NCI-H226 (cell line): ENCODE measurements at places on chromosomes 6 and 20.

DNA sequence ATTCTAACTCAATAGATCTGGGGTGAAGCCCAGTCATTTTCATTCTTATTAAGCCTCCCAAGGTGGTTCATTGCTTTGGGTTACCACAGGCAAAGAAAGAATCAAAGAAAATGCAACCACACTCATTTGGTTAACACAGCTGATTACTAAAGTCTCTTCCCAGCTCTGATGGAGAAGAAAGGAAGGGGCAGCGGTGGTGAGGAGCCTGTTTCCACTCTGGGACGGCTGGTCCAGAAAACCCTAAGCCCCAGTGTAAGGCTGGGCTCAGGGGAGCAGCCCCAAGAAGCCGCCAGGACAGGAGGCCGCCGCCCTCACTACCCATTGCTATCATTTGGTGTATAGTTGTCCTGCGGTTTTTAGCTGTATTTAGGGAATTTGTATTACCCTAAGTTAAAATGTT, 226.9 kb downstream of the CD83 start:
- DNase-seq = no peak

GRCh38 chr6:127069659-127070279, 48.7 kb upstream of the RSPO3 start:
- DNase-seq = no peak

DNA sequence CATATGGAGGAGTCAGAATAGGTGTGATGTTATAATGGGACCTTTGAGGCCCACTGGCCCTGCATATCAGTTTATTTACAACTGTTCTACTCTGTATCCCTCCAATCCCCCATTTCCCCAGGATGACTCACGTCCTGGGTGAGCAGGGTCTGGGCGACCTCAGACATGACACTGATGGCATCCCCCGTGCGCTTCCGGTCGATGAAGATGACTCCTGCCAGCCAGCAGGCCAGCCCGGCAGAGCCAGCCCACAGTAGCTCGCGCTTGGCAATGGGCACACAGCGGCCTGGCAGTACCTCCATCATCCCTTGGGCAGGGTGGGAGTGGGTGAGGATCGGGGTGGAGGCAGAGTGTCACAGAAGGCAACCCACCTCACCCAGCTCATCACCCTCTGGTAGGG, 5.6 kb downstream of the AGPAT1 start:
- DNase-seq = no peak

DNA sequence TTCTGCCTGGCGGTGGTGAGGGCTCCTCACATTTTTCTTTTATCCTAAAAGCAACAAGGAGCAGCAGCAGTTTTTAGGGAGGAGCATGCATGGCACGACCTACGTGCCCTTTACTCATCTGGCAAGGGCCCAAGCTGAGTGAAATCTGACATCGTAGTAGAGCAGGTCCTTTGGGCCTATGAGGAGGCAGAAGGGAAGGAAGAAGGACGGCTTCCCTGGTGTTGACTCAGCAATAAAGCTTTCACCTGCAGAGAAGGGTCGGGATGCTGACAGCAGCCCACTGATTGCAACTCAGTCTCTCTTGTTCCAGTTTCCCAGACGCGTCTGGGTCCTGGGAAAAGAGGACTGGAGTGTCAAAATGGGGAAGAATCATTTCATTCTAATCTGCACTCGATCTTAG, 409.1 kb upstream of the AGPAT4 start:
- no peak for DNase-seq

DNA sequence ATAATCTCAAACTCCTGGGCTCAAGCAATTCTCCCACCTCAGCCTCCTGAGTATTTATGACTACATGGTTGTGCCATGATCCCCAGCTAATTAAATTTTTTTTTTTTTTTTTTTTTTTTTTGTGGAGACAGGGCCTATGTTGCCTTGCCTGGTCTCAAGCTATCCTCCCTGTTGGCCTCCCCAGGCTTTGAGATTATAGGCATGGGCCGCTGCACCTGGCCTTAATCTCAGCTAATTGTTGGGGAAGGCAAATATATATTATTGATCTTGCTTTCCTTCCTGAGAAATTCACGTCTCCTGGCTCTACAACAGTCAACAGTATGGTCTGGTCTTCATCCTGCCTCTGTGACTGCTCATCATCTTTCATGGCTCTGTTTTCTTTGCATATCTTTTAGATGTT, 20.1 kb downstream of the PCMT1 start:
- no peak for DNase-seq

DNA sequence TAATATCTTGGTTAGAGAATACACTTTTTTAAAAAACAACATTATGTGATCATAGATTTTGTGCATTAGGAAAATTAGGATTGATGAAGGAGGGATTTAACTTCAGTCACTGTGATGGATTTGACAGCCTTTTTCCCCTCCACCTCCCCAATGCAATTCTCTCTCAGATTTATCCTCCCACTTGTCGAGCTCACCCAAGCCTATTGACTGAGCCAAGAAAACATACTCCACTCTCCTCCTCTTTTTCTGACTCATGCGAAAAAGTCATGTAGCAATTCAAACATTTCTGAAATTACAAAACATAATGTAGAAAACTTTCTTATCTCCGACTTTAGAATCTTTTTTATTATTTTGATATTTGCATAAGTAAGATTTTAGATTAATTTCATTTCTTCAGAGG, 24.1 kb downstream of the KLHL32 start:
- DNase-seq = peak; percentile 67

GRCh38 chr6:28563430-28564095, 37.9 kb downstream of the GPX5 start:
- no peak for DNase-seq

DNA sequence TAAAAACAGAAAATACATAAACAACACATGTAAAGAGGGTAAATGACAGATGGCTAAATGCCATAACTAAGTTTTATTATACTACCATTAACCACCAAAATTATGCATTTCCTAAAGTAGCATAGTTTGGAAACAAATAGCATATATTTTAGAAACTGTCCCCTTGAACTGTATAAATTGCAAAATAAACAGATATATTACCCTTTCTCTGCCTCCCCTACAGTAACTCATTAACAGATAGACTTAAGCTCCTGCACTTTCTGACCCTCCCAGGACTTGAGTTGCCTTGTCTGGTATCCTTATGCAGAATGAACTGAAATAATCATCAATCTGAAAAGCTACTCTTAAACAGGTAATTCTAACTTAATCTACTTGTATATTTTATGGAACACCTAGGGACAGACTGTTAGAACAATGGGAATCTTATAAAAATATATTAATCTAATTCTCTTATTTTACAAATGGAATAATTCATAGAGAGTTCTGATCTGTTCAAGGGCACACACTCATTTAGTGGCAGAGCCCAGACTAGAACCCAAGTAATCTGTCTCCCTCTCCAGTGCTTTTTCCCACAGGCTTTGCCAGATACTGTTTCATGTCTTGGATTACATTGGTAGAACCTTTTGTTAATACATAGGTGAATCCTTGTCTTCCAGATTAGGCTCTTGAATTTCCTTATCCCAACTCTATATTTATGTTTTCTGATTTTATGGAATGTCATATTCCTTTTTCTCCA, 50.6 kb upstream of the LOC128125822 start:
- no peak for DNase-seq

- DNase-seq = no peak
Observed at GRCh38 chr6:56746767-56747504, 104.2 kb upstream of the DST start.

DNA sequence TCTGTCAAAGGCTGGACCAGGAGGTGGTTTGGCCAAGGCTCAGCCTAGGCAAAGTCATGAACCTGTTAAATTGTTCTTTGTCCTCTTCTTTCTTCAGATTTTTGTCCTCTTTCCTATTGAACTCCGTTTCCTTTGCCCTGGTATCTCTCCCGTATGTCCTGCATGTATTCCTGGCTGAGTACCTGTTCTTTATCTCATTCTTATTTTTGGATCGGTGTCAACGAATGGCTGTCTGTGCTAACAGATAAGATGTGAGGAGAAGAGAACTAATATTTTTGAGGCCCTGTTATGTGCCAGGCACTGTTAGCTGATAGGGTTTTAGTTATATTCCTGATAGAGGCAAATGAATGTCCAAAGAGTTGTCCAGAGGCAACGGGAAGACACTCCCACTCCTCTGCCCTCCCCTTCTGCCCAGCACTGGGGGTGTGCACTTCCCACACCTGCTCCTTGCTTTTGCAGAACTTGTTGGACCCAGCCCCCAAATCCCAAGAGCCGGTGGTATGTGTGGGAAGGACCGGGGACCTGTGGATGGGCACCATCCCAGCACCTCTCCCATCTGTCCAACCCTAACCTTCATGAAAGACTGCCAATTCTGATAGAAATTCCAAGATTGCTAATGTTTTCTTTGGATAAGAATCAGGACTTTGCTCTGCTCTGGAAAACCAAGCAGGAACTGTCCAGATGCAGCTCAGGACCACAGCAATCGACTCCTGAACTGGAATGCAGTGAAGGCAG, 20.6 kb downstream of the MMP24OS start:
- DNase-seq = peak; percentile 98

DNA sequence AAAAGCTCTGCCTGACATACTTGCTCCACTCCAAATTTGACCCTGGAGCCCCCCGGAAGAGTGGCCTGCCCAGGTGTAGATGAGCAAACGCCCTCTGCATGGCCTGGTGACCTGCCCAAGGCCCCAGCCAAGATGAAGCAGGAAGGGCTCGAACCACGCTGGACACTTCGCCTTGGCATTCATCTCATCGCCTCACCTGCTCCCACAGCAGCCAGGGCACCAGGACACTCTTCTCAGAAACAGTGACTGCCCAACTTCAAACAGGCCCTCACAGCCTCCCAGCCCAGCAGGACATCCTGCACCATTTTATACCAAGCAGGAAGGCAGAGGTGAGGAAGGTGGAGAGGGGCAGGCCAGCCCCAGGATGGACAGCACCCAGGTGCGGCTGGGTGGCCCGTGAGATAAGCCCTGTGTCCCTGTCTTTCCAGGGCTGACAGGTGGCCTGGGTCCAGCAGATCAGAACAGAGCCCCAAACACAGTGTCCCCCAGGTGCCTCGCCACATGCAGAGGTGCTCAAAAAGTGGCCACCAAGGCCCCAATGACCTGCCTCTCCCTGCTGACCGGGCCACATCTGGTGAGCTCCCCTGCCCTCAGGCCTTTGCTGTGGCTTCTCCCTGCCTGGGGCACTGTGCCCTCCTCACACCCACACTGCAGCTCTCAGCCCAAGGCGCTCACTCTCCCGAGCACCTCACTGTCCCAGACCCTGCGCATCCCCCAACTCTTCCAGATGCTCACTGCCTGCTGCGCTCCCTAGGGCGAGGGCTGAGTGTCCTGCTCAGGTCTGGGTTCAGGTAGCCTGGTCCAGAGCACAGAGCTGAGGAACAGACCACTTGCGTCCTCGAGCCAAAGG, 7.2 kb downstream of the ACSS1 start:
- DNase-seq = no peak

- peak; percentile 49 for DNase-seq
Observed at GRCh38 chr6:148776321-148777308, 29.8 kb downstream of the UST start.

DNA sequence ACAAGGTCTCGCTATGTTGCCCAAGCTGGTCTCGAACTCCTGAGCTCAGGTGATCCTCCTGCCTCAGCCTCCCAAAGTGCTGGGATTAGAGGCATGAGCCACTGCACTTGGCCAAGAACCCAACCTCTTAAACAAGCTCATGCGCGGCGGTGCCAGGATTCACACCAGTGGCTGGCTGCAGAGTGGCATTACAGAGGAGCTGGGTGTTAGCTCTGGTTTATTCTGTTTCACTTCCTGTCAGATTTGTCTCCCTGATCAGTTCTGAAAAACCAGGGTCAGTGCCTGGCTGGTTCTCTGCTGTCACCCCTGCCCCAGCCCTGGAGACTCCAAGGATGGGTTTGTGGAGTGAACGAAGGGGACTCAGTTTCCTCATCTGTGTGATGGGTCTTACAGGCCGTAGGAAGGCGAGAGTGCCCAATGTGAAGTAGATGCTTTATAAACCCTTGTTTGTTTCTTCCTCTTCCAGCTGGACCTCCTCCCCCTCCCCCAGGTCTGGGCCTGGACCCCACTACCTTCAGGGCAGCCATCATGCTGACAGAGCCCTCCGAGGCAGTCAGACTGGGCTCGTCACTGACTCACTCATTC, 63.4 kb downstream of the UBE2V1 start:
- no peak for DNase-seq

GRCh38 chr20:309841-310644, 12.7 kb downstream of the ZCCHC3 start:
- peak; percentile 86 for DNase-seq

- peak; percentile 82 for DNase-seq
Observed at GRCh38 chr6:36627801-36628246, 33.7 kb downstream of the SRSF3 start.

DNA sequence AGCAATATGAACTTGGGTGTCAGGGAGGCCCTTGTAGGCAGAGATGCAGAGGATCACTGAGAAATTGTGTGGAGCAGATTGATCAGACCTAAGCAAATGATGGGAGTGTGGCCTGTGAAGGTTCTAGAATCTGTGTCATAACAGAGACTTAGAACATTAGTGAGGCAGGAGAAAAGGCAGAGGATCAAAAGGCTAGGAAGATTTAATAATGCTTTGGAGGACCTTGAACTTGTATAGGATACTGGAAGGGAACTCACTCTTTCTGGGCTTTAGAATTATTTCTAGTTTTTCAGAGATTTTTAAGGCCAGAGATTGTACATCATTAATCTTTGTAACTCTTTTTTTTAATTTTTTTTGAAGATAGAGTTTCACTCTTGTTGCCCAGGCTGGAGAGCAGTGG, at the start of gene TSBP1:
TSBP1 (minus strand) TSS at position 101 of the 400 bp plus-strand sequence. CDS start 197 bp downstream, outside the sequence.
- no peak for DNase-seq

DNA sequence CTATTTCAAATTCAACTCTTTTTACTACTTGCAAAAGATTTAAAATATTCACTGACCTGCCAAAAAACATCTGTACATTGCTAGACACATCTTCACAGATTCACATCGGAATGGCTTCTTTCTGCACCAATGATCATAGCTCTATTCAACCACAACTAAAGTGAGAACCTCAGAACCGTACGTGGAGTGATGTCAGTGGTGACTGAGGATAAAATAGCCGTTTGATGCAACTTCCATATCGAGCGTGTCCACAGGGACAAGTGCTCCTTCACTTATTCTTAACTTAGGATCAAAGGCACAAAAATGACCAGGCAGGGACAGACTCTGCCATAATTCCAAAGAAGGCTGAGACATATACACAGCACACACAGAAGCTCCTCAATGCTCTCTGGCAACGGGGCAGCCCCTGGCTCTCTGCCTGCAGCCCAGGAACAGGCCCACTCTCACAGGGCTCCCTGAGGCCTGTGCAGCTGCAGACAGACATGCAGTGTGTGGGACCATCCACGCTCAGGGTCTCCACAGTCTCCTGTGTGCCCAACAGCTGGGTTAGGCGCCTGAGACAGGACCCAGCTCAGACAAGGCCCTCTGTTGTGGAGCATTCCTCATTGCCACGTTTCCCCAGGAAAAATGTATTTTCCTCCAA, 22.8 kb downstream of the FYN start:
- DNase-seq = no peak
